ENCODE measurements at places on chromosomes 3 and 15. TPM values are rescaled to one million over a fixed set of nuclear protein-coding genes. Genes with fewer than 3 reads are reported as not detected.

- no peak for DNase-seq
- no peaks in the 10 kb centered on the region for H3K36me3 ChIP-seq
- H3K4me3 ChIP-seq = peak overlapping the region; percentile 94
- H3K27me3 ChIP-seq = no peaks in the 10 kb centered on the region
Measured at GRCh38 chr15:73632670-73633058, 525 bp downstream of the NPTN start.

- H3K36me3 ChIP-seq = peaks cover 15% of the 10 kb centered on the region
- no peak overlapping the region for H3K4me3 ChIP-seq
- no peaks in the 10 kb centered on the region for H3K27me3 ChIP-seq
- peaks cover 17% of the 10 kb centered on the region for H3K4me1 ChIP-seq
- DNase-seq = no peak
- no peak overlapping the region for H3K27ac ChIP-seq
Measured at GRCh38 chr15:42858540-42858939, 62.0 kb downstream of the TTBK2 start.

GRCh38 chr3:136250903-136251460 is 842 bp downstream of the PCCB start:
- peak overlapping the region; percentile 92 for H3K27ac ChIP-seq
- H3K4me3 ChIP-seq = peak overlapping the region; percentile 62
- H3K36me3 ChIP-seq = no peaks in the 10 kb centered on the region

Gene TTLL13
- not detected for total RNA-seq

DNA sequence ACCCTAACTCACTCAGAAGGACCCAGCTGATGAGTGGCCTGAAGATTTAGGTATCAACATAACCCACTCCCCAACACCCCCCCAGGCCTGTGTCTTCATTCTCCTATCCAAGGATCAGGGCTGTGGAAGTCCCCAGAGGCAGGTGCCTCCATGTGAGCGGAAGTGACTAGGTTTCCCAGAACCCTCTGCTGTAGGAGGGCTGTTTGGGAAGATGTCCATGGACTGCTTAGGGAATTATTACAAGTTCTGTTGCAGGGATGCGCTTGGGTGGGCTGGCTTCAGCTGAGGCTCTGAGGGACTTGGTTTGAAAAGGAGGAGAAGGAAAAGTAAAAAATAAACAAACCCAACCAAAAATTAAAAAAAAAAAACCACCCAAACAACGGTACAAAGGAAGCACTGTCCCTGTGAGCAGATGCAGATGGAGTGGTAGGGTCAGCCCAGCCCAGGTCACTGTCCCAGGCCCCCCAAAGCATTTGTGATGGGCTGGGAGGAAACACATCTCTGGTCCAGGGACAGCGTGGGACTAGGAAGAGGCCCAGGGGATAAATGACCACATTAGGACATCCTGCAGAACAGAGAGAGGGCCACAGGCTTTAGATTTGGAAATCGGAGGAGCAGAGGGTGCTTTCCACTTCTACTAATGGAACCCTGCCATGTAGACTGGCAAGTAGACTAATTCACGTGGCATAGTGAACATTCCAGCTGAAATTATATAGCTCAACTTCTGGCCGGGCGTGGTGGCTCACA is 12.2 kb upstream of the APOD start:
- no peak for DNase-seq
- H3K4me3 ChIP-seq = no peak overlapping the region
- H3K4me1 ChIP-seq = no peaks in the 10 kb centered on the region
- no peaks in the 10 kb centered on the region for H3K36me3 ChIP-seq

DNA sequence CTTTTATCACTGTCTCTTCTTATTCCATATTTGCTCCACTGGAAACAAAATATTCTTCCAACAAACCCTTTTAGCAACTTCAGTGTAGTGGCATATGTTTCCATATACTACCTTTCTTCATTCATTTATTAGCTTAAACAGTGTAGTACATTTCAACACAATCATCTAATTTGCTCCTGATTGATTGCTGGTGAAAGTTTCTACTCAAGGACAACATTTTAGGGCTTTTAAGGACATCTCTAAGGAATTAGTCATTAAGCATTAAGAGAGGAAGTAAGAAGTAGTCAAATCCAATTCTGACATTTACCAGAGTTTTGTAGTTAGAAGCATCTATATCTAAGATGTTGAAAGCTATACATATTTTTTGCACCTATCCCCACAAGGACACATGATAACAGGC is 55.8 kb downstream of the RSRC1 start:
- no peak overlapping the region for H3K27ac ChIP-seq
- H3K36me3 ChIP-seq = no peaks in the 10 kb centered on the region
- no peak for DNase-seq
- no peak overlapping the region for H3K4me3 ChIP-seq
- peaks cover 27% of the 10 kb centered on the region for H3K4me1 ChIP-seq

Gene PDIA3
- total RNA-seq = 227 TPM

- peaks cover 7% of the 10 kb centered on the region for H3K4me1 ChIP-seq
- DNase-seq = no peak
- H3K4me3 ChIP-seq = no peak overlapping the region
- H3K36me3 ChIP-seq = no peaks in the 10 kb centered on the region
- H3K27ac ChIP-seq = no peak overlapping the region
- no peaks in the 10 kb centered on the region for H3K27me3 ChIP-seq
Measured at GRCh38 chr15:43118829-43119228, 13.0 kb upstream of the UBR1 start.

GRCh38 chr15:101143321-101143720 is 108.5 kb downstream of the CHSY1 start:
- no peak overlapping the region for H3K4me3 ChIP-seq
- no peaks in the 10 kb centered on the region for H3K27me3 ChIP-seq
- no peaks in the 10 kb centered on the region for H3K36me3 ChIP-seq
- no peak overlapping the region for H3K27ac ChIP-seq
- no peaks in the 10 kb centered on the region for H3K4me1 ChIP-seq

GRCh38 chr3:27590437-27591298 is 106.5 kb upstream of the SLC4A7 start:
- no peak overlapping the region for H3K4me3 ChIP-seq
- peak; percentile 49 for DNase-seq
- no peaks in the 10 kb centered on the region for H3K27me3 ChIP-seq
- no peaks in the 10 kb centered on the region for H3K36me3 ChIP-seq

DNA sequence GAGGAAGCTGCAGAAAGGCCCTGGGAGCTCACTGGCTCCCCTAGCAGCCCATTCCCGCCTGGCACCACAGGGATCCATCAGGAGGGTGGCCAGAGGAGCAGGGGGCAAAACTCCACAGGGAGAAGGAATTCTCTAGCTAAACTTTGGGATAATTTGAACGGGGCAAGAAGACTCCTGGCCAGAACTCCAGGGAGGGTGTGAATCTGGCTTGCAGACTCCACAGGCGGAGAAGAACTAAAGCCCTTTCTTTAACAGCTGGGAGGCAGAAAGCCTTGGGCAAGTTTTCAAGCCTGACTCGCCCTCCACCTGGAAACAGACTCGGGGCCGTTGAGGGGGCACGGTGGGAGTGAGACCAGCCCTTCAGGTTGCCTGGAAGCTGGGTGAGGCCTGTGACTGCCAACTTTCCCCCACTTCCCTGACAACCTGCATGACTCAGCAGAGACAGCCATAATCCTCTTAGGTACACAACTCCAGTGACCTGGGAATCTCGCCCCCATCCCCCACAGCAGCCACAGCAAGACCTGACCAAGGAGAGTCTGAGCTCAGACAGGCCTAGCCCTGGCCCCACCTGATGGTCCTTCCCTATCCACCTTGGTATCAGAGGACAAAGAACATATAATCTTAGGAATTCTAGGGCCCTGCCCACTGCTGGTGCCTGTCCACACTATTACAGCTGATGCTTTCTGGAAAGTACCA is 28.6 kb downstream of the SLC27A2 start:
- peak; percentile 77 for DNase-seq
- H3K27me3 ChIP-seq = no peaks in the 10 kb centered on the region
- no peaks in the 10 kb centered on the region for H3K36me3 ChIP-seq
- no peaks in the 10 kb centered on the region for H3K4me1 ChIP-seq
- no peak overlapping the region for H3K27ac ChIP-seq
- H3K4me3 ChIP-seq = no peak overlapping the region

Gene CERS3
- total RNA-seq = 0.18 TPM

Measured in stomach (tissue), 19 donors.